Stimulated activated CD4-positive, alpha-beta T cell treated with anti-CD3 and anti-CD28 coated beads, Interleukin-4, amount 100 ng/mL, for 24 hours (primary cell): ENCODE measurements at places on chromosomes 1 and 21.

DNA sequence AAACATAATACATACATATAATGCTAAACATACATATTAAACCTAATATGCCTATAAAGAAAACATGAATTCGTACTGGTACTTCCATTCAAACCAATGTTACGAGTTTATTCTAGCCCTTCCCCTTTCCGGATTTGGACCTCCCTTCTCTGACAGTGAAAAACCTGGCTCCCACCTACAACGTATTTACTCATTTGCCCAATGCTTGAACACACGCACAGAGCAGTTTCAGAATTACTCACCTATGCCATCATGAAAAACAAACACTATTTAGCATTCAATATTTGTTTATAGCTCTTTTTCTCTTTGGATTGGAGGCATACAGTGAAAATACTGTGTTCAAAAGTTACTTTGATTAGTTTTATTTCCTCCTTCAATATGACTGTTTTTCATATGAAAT is 204.4 kb downstream of the LMX1A start:
- no peak for DNase-seq

DNA sequence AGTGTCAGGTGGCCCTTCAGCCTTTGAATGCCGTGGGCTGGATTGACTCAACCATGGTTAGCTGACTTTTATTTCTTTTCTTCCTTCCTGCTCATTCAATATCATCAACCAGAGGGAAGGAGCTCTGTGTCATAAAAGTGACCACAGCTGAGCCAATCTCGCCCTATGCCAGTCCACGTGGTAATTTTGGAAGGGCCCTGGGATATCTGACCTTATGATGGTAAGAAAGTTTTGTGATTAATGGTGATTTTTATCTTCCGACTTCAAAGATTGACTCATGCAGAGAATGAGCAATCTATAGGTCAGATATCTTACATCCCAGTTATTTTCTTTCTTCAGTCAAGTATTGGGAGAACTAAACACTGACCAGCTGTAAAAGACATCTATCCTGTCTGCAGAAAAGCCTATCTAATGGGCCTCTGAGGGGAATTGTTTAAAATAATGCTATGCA is 170.3 kb downstream of the ZC3H11B start:
- DNase-seq, result no peak

GRCh38 chr1:50981741-50982140 is 11.7 kb downstream of the CDKN2C start:
- no peak for DNase-seq

GRCh38 chr1:155131285-155131684 is 3.6 kb downstream of the EFNA1 start:
- no peak for DNase-seq

DNA sequence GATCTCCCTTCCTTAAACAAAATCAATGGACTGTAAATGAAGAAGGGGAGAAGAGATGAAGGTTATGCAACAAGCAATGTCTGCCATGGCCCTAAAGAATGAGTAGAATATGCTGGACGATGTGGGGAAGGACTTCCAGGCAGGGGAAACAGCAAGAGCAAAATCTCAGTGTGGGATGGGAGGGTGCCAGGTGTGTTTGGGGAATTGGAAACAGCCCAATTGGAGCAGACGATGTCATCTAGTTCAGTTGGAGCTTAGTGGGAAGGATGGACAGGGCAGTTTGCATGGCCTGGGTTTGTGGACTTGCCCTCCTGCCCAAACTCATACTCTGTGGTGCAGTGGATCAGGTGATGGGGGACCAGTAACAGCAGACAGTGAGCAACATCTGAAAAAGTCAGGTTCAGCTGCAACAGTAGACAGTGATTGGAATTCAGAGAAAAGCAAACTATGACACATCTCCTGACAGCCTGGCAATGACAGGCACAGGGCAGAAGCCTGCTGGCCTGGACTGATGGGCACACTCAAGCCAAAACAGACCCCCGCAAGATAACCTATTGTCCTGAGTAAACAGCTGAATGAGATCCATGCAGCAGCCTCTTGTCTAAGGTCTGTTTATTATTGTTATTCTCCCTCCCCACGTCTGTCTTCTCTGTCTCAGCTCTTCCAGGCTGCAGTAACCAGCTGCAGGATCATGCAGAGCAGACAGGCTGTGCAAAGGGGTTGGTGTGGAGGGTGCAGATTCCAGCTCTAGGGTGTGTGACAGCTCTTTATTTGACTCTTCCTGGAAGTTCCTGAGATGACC is 50.5 kb upstream of the PRELP start:
- no peak for DNase-seq

DNA sequence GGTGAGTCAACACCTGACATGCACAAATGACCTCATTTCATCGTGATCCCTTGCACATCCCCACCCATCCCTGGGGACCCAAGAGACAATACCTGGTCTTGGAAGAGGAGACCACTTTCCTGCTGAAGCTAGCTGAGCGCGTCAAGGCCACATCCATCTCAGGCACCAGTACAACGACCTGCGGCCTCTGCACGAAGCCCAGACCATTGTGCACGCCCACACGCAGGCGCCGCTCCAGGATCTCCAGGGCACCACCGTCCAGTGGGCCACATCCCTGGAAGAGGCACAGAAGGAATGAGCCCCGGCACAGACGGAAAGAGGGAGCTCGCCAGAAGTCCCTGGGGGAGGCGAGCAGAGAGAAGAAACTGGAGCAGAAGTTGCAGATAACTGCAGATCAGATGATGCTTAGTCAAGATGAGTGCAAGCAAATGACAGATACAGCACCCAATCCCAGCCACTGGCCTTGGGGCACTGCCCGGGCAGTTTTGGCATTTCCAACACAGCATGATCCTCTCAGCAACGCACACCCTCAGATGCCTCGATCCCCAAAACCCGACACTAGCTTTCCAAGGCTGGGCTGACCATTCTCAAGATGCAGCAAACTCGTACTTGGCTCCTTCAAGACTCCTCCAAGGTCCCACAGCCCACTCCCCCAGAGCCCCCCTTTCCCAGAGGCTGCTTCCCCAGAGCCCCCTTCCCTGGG is 44.1 kb downstream of the NPHP4 start:
- no peak for DNase-seq

DNA sequence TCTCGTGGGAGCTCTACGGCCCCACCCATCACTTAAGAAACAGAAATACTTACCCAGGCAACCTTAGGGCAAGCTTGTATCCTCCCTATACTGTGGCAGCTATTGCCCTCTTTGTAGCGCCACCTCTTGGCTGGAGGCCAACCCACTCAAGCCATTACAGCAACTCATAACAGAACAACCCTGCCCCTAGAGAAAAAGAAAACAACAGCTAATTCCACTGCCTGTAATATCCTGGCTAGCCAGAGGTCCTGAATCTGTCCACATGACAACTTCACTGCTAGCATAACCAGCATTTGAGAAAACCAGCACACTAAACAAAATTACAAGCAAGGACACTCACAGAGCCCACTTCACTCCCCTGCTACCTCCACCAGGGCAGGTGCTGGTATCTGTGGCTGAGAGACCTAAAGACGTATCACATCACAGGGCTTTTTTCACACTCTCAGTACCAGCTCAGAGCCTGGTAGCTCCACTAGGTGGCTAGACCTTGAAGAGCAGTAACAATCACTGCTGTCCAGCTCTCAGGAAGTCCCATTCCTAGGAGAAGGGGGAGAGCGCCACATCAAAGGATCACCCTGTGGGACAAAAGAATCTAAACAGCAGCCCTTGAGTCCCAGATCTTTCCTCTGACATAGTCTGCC is 14.5 kb upstream of the MX1 start:
- no peak for DNase-seq

DNA sequence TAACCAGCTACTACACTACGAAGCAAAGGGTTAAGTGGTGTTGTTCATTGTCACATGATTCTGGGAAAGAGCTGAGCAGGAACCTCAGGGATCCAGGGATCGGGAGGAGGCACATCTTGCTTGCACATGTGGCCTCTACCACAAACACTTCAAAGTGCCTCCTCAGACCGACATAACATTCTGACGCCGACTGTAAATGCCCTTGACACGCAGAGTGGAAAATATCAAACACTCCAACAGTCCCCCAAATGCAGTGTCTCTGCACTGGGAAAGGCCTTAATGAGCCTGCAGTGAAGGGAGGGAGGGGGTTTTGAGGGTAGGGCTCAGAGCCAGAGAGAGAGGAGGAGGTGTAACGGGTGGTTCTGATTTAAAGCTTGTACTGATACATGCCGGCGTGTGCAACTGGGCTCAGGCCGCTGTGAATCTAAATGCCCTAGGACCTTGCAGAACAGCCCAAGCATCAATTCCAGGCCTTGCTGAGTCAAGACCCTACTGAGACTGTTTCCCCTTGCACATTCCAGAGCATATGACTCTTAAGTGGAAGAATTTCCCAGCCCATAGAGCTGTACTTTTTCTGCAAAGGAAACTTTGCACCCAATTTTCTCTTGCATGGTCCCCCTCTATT is 163.7 kb downstream of the NTMT2 start:
- DNase-seq, result no peak

DNA sequence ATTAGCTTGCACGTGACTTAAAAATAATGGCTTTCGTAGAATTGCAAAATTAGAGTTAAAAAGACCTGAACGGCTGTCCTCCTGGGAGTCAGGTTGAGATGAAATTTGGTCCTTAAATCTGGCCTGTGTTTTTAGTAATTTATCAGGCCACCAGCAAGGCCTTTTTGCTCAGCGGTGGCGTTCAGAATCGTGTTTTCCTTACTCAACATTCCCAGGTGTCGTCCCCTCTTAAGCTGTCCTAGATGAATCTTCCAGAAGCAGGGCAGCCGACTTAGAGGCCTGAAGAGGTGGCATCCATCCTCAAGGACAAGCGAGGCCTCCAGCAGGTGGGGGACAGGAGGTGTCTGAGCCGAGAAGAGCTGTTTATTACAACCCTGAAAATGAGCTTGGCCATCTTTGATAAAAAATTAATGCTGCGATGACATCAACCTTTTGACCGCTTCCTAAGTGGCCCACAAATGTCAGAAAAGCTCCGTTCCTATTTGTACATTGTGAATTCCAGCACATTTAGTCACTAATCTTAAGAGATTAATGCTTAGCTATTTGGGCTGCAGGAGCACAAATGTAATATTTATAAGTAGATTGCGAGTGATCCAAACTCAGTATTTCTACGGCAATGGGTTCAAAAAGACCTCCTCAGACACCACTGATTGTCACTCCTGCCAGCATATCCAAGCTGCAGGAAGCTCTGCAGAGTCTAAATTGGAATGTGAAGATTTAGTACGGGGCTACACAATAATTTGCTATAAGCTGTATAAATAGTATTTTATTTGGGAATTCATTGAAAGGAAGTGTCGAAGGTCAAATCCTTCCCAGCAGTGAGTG is 344.1 kb upstream of the VAMP3 start:
- DNase-seq, result no peak

GRCh38 chr1:82704393-82704792 is 903.7 kb downstream of the ADGRL2 start:
- DNase-seq, result no peak

- DNase-seq, result no peak
Observed at GRCh38 chr1:72670902-72671301, 388.6 kb upstream of the NEGR1 start.

- DNase-seq, result no peak
Observed at GRCh38 chr1:177953549-177953948, 16.3 kb downstream of the SEC16B start.

DNA sequence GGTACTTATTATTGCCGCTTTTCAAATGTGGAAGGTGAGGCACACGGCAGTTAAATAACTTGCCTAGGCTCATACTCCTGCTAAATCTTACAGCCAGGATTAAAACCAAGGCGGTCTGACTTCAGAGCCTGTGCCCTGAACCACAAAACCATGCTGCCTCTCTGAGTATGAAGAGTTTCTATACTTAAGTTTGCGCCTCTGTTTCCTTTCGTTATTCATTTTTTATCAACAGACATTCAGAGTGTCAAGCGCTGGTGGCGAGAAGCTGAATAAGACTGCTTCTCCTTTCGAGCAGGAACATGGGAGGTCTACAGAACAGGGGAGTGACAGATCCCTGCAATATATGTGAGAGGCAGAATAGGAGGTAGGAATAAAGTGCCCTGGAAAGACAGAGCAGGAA is 96.0 kb upstream of the DUSP10 start:
- DNase-seq, result peak; percentile 36

GRCh38 chr1:234499119-234499942 is 20.4 kb upstream of the TARBP1 start:
- peak; percentile 87 for DNase-seq

DNA sequence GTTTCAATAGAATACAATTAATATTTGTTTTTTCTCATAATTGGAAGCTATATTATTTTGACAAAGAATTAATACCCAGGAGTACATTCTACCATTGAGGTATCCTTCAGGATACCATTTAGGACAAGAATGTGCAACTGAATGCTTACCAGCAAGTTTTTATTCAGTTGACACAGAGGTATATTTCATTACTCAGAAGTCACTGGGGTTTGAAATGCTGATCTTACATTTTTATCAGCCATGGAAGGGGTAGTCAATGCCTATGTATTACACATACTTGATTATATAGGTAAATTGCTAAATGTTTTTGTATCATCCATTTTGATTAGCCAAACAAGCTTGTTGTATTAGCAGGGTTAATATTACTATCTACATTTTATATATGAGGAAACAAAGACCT is 48.0 kb downstream of the C1orf87 start:
- no peak for DNase-seq

GRCh38 chr1:204989266-204990058 is 53.5 kb upstream of the CNTN2 start:
- peak; percentile 52 for DNase-seq

DNA sequence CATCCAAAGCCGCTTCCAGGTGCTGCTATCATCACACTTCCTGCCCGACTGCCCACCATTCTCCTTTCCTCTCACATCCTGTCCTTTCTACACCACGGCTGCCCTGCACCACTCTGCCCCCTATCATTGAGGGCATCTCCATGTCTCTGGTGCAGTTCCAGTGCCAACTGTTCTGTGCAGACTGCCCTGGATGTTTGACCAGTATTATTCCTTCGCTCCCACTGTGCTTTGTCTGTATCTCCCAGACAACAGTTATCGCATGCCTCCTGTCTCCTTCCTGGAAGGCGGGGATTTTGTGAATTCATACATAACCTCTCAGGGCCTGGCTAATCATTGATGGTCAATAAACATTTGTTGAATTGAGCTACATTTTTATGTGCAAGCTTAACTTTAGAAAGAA is 63.6 kb upstream of the GNG12 start:
- DNase-seq, result no peak

- DNase-seq, result no peak
Observed at GRCh38 chr1:219330001-219330400, 156.3 kb downstream of the LYPLAL1 start.

GRCh38 chr1:116379057-116379630 is 6.1 kb downstream of the ATP1A1 start:
- DNase-seq, result no peak

GRCh38 chr1:100538913-100539835 is 1.2 kb downstream of the GPR88 start:
- DNase-seq, result peak; percentile 21

DNA sequence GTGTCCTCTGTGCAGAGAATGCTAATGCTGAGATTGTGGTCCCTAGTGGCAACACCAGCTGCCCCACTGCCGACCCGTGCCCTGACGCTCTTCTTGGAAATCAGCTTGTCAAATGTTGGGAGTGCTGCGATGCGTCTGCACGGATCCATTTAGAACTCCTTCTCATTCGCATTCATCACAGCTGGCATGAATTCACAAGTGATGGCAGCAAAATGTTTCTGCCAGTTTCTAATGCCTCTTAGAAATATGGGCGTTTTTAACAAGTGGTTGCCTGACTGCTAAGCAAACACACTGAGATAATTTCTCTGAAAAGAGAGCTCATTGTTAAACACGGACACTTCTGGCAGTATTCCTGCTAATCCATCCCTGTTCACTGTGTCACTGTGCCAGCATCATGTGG is 131.9 kb upstream of the KCNJ6 start:
- no peak for DNase-seq
